T-helper 1 cell (primary cell): ENCODE measurements at places on chromosomes 3 and 15.

DNA sequence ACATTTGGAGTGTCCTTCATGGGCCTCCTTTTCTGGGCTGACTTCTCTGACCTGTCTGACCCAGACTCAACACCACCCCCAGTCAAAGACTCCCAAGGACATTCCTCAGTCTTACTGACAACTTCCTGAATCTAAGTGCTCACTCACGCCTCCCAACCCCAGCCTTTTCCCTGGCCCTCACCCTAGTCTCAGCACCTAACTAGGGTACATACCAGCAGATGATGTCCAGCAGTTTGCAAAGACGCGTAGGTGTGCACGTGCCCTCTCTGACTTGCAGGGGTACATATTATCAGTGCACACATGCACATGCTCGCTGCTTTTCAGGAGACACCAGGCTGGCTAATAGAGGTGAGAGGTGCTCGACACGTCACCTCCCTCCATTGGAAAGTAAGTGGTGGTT, 38.7 kb upstream of the SLCO2A1 start:
- no peak for DNase-seq

- DNase-seq: no peak
These were observed 200.3 kb upstream of the UMPS start for GRCh38 chr3:124529826-124530571.

DNA sequence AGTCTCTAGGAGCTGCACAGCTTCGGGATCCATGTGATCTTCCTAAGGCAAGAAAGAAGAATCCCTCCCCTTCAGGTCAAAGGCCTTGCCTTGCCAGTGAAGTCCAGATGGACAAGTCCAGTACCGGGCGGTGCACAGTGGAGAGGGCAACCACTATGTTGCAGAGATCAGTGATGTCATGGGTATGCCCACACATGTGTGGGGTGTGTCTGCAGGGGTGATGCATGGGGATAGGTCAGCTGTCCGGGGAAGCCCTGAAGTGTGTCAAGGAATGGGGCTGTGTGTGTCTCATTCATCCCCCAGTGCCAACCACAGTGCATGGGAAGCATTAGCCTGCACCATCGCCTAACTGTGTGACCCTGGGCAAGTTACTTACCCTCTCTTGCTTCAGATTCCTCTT, 66.5 kb downstream of the TLE3 start:
- no peak for DNase-seq

DNA sequence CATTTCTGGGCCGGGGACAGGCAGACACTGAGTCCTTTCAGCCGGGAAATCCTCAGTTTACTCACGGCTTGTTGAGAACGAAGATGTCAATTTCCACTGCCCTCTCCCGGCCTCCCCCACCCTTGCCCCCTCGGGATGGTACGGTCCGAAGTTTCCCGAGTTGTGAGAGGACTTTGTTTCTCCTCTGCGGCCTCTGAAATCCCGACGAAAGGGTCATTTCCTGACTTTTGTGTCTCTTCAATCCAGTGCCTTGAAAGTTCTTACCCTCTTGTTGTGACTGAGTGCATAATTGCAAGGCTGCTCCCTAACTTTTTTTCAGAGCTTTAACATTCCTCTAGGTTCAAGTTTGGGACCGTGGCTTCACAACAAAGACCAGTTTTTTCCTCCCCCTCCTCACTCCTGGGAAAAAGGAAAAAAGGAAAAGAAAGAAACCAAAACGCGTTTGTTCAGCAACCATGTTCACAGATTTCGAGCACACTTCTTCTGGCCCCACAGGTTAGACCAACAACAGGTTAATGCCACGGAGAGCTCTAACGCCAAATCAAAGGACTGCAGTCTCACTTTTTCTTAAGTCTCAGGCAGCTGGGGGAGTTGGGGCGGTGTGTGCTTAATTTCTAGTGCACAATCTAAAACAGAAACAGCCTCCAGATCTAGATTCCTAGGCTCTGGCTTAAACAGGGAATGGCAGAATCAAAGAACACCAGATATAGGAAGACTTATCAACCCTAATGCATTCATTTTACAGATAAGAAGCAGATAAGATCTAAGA, 138.9 kb downstream of the TMCO5A start:
- no peak for DNase-seq

DNA sequence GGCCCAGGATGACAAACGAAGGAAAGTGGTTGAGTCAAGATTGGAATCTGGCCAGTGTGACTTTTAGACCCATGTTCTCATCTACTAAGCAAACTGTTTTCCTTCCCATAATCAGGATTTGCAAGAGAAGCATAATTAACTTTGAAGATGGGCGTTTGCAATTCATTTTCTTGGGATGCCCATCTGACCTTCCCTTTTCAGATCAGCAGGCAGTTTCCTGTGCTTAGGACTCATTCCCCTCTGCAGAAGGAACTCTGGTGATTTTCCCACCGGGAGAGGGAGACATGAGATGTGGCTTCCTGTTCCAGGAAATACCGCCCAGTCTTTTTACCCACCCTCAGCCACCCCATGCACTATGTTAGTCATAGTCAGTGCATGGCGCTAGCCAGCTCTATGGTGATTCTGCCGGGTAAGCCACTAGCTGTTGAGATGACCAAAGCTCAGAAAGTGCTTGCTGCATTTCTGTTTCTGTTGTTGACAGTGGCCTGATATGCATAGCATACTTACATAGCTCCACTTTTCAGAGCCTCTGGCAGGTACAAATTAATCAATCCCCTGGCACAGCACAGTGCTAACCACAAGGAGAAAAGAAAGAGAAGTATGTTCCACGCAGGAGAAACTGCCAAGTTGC, 129.4 kb downstream of the VGLL4 start:
- no peak for DNase-seq

GRCh38 chr15:21270474-21270873, 169.8 kb downstream of the POTEB3 start:
- DNase-seq: no peak

GRCh38 chr3:150097588-150097890, 126.8 kb upstream of the PFN2 start:
- no peak for DNase-seq

GRCh38 chr3:178203165-178203564, 333.1 kb upstream of the KCNMB2 start:
- no peak for DNase-seq

DNA sequence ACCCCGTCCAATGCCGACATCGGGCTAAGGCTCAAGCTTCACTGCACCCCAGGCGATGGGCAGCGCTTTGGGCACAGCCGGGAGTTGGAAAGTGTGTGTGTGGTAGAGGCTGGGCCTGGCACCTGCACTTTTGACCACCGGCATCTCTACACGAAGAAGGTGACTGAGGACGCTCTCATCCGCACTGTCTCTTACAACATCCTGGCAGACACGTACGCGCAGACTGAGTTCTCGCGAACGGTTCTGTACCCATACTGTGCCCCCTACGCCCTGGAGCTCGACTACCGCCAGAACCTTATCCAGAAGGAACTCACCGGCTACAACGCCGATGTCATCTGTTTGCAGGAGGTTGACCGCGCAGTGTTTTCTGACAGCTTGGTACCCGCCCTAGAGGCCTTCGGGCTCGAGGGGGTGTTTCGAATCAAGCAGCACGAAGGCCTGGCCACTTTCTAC, 1.0 kb downstream of the PDE12 start:
- no peak for DNase-seq

- no peak for DNase-seq
These were observed 178.1 kb downstream of the OPA1 start for GRCh38 chr3:193771011-193771652.

DNA sequence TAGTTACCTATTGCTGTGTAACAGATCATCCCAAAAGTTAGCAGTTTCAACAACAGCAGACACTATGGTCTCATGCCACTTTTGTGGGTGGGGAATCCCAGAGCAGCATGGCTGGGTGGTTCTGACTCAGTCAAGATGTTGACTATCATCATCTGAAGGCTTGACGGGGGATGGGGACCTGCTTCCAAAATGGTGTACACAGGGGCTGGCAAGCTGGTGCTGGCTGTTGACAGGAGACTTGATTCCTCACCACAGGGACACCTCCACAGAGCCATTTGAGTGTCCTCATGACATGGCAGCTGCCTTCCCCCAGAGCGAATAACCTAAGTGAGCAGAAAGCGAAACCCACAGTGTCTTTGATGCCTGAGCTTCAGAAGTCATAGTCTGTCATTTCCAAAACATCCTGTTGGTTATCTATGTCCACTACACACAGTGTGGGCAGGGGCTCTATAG, 19.1 kb downstream of the DNAJB8 start:
- DNase-seq: no peak

DNA sequence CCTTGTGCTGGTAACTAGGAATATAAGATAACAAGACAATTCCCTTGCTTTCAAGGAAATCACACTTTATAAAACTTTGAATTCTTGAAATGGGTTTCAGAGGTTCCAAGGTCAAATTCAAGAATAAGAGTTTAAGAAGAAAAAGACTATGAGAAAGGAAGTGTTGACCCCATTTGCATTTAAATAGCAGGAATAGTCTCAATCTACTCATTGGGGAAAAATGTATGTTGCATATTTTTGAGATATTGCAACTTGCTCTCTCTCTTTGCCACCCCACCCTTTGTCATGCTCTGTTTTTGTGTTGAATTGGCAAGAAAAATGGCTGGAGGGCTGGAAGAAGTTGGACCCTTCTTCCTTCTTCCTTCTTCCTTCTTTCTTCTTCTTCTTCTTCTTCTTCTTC, 699.2 kb downstream of the TUSC7 start:
- DNase-seq: no peak

- DNase-seq: peak; percentile 80
These were observed 1.4 kb downstream of the FURIN start for GRCh38 chr15:90869601-90870353.

GRCh38 chr3:113194823-113195401, 16.4 kb upstream of the BOC start:
- DNase-seq: no peak

GRCh38 chr15:70424937-70425411, 327.3 kb upstream of the TLE3 start:
- DNase-seq: peak; percentile 10

DNA sequence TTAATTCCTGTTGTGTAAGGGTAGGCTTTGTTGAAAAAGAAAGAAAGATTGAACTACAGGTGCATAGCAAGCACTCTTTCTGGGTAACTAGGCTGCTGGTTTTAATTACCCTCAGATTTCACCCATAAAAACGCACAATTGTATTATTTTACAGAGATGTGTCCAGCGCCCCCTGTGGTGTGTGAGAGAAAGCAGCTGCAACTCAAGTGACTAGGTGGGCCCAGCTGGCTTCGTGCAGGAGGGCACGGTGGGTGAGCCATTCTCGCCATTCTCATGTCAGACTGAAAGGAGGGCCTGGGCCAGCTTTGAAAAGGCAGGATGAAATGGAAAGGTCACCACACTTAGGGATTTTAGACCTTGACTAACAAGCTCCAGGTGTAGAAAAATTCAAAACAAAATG, 122.6 kb downstream of the LRIG1 start:
- peak; percentile 13 for DNase-seq

GRCh38 chr3:7707187-7707586, 794.4 kb upstream of the LMCD1 start:
- no peak for DNase-seq

DNA sequence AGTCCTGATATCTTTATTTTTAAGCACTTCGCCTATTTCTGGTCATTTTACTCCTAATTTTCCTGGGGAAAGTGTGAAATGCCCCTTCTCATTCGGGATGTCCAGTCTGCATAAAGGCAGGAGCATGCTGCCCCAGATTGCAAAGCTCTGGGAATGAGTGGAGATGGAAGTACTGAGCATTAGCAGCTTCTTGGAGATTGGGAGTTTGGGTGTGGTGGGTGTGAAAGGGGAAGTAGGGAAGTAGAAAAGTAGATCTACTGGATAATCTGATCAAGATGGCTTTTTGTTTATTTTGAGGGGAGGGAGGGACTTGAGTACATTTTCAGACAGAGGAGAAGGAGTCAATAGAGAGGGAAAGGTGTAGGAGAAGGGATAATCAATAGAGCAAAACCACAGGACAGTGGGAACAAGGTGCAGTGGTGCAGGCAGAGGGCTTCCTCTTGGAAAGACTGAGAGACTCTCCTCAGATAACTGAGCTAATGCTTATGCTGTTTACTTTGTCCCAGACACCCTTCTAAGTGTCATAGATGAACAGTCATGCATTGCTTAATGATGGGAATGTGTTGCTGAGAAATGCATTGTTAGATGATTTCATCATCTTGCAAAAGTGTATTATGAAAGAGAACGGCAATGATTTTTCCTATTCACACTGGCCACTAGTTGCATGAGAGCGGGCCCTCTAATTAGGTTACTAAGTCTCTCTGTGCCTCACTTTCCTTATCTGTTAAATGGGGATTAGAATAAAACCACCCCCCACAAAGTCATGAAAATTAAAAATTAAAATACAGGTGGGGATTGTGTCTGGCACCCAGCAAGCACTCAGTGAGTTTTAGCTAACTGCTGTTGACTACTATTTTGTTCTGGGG, 45.5 kb downstream of the PHLDB2 start:
- DNase-seq: no peak

DNA sequence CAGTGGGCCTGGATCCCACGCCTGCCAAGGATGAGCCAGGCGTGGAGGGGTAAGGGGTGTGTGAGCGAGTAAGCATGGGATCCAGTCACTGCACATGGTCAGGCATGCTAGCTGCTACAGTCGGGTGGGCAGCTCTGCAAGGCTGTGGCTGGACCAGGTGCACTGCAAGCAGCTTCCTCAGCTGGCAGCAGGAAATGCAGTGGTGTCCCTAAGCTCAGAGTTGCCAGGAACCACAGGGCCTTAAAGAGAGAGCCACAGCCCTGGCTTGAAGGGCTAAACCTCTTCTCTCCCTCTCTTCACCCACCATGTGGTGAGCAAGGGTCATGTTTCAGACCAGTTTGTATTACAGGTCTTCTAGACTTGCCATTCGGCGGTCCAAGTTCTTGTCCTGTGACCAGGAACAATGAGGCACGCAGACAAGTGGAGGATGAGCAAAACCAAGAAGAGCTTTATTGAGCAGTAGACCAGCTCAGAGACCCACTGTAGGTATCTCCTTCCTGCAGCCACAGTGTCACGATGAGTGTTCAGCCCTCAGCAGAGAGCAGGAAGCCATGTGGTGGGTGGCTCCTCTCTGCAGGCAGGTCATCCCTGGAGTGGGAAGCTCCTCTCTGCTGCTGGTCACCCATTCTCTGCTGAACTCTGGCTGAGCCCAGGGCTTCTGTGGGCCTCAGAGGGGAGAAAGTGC, 511.9 kb downstream of the PYDC2 start:
- no peak for DNase-seq

- no peak for DNase-seq
These were observed 181.2 kb upstream of the NR2E3 start for GRCh38 chr15:71628988-71629770.
